NCI-H524 (cell line): ENCODE measurements at places on chromosomes 2 and 18.

DNA sequence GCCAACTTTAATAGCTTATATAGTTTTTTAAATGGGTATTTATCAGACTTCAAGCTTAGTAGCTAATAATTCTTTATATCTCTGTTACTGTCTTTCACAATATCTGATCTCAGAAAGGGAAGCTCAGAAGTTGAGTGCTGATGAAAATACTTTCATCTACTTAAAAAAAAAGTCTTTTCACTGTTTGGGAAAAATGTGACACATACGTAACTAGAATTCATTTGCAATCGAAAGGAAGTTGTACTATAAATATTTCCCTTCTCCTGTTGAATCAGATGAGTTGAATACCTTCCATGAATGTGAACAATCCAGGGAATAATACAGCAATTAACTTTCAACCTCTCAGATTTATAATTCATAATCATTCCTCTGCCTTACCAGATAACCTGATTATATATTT, 811 bp upstream of the SCG2 start:
- DNase-seq = no peak

- DNase-seq = no peak
These were observed 89.3 kb downstream of the TRIP12 start for GRCh38 chr2:229832510-229832898.

- DNase-seq = no peak
These were observed 64.1 kb downstream of the ZCCHC2 start for GRCh38 chr18:62586781-62587487.

GRCh38 chr2:218882866-218883366, 2.3 kb downstream of the WNT10A start:
- no peak for DNase-seq

GRCh38 chr18:9150121-9150520, 13.5 kb downstream of the ANKRD12 start:
- DNase-seq = no peak

DNA sequence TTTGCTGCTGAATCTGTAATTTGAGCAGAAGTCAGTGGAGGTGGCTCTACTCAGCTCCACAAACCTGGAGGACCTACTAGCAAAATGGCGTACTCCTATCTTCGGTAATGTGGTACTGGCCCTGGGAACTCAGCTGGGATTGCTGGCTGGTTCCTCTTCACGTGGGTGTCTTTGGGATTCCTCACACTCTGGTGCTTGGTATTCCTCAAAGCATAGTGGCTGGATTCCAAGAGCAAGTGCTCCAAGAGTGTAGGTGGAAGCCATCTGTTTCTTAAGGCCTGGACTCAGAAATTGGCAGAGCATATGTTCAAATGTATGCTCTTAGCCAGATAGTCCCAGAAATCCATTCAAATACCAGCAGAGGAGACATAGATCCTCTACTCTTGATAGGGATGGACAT, 281.9 kb upstream of the CDH7 start:
- peak; percentile 96 for DNase-seq

- DNase-seq = no peak
These were observed 16.3 kb upstream of the RMND5A start for GRCh38 chr2:86703704-86704361.

- DNase-seq = peak; percentile 58
These were observed 17.0 kb downstream of the SH3BP4 start for GRCh38 chr2:234968631-234969305.

DNA sequence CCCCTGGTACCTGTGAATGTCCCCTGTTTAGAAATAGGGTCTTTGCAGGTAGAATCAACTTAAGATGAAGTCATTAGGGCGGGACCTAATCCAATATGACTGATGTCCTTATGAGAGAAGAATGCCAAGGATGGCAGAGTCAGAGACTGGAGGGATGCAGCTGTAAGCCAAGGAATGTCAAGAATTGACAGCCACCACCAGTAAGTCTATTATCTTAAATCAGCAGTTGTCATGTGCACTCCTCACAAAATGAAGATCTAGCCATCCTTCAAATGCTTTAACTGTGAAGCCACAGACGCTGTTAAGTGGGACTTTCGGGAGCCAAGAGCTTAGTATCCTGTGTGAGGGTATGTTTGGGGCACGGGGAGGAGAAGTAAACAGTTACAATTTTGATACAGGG, 83.2 kb downstream of the ITGA4 start:
- no peak for DNase-seq

- DNase-seq = no peak
These were observed 125.3 kb downstream of the PXDN start for GRCh38 chr2:1618974-1619373.

GRCh38 chr18:58490238-58490637, 138.7 kb downstream of the ALPK2 start:
- no peak for DNase-seq

GRCh38 chr18:48105317-48105716, 174.9 kb upstream of the SMAD2 start:
- DNase-seq = peak; percentile 64

GRCh38 chr2:168160897-168161296, 86.5 kb downstream of the STK39 start:
- DNase-seq = peak; percentile 19

DNA sequence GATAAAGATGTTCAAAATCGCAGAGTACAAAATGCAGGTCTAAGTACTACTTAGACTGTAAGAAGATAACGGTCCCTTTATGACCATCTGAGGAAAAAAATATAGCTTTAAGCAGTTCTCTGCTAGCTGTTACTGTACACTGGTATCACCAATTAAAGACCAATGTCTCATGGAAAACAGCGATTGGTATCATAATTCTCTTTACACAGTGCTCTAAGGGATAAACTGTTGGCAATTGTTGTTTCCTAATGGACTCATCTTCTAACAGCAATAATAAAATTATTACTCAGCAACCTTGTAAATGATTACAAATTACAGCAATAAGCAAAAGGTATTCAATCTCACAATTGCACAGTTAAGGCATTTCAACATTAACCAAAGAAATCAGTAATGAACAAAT, 142.2 kb upstream of the DLGAP1 start:
- DNase-seq = no peak

DNA sequence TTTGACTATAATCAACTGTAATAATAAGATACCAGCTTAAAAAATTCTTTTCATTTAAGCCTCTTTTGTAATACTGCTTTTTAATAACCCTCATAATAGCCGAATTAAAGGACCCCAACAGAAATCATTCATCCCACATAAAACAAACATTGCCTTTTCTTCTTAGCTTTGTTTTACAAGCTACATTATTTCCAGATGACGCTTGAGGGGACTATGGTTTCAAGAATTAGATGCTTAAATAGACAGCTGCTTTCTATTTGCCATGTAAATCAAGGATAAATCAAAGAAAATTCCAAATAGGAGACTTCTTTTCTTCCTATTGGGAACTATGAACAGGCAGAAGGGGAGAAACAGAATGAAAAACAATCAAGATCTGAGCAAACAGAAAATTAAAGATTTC, 200.7 kb upstream of the SMAD7 start:
- no peak for DNase-seq

GRCh38 chr2:8144785-8145184, 537.1 kb upstream of the ID2 start:
- DNase-seq = no peak
